ENCODE measurements at places on chromosomes 16 and 17.

DNA sequence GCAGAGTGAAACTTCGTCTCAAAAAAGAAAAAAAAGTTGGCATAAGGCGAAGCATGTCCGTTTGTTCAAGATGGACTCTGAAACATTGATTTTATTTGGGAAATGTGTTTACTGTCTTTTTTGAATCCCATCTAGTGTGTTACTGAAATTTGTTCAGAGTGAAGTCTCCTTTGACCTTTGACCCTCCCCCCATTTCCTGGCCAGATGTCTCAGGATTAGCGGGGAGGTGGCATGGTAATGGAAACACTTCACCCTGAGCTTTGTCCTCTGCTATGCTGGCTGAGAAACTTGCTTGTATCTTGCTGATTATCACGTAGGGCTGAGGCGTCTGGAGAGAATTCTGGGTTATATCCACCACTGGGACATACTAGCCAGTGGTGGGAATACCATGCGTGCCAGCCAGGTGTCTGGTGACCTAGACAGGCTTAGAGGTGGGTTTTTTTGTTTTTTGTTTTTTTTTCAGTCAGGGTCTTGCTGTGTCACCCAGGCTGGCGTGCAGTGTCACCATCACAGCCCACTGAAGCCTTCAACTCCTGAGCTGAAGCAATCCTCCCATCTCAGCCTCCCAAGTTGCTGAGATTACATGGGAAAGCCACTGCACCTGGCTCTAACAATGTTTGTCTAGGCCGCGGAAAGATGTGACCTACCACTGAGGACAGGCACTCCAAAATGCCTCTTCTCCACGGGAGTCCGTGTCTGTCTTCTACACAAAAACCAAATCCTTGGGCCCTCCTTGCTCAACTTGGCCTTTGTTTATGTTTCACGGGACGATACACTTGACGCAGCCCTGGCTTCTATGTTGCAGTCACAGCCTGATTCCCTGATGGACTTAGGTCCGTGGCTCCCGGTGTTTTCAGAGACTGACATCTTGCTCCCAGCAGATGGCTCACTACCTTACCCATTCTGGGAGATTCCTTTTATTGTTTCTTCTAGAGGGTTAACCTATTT is 6.6 kb upstream of the GALK1 start:
- no peak for DNase-seq
- peaks cover 3% of the 10 kb centered on the region for H3K36me3 ChIP-seq
- no peak overlapping the region for H3K4me3 ChIP-seq
- H3K4me1 ChIP-seq = no peaks in the 10 kb centered on the region

DNA sequence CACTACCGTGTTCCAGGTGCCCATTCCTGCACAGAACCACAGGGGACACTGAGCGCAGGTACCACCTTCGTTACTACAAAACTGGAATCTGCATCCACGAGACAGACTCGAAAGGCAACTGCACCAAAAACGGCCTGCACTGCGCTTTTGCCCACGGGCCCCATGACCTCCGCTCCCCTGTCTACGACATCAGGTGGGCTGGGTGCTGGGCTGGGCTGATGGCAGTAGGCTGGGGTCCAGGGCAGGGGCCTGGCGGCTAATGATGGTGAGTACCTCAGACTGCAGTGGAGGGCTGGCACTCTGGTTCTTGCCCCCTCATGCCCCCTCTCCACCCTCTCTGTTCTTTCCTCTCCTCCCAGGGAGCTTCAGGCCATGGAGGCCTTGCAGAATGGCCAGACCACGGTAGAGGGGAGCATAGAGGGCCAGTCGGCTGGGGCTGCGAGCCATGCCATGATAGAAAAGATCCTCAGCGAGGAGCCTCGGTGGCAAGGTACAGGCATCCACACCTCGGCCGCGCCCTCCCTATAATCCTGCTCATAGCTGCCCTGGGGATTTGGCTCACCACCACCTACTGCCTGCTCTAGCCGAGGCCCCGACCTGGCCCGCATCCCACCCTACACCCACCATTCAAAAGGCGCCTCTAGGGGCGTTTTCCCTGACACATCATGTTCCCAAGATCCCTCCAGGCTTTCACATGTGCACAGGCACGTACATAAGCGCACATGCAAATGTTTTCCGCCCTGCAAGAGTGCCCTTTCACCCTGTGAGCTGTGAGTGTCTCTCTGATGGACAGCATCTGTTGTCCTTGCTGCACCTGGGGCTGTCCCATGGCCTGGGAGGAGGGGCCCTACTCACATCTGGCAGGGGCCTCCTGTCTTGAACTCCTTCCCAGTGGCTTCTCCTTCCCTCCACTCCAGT is 27.7 kb downstream of the UNK start:
- H3K4me1 ChIP-seq = no peaks in the 10 kb centered on the region
- H3K27ac ChIP-seq = no peak overlapping the region
- H3K36me3 ChIP-seq = peaks cover 46% of the 10 kb centered on the region
- H3K4me3 ChIP-seq = no peak overlapping the region

DNA sequence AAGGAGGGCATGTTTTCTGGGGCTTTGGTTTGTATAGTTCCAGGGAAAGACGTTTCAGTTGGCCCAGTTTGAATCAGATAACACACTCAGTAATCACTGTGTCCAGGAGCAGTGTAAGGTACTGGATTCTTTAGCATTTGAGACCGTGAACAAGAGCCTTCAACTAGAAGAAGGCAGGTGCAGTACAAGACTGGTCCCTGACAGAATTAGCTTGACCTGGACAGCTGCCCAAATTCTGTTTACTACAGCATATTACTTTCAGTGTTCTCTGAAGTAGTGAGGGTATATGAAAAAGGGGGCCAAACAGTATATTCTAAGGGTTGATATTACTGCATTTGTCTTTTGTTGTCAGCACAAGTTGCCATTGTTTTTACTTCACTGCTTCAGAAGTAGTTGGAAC is 81.3 kb downstream of the COX10 start:
- H3K4me1 ChIP-seq = no peaks in the 10 kb centered on the region
- H3K4me3 ChIP-seq = no peak overlapping the region
- H3K27me3 ChIP-seq = no peaks in the 10 kb centered on the region

- DNase-seq = no peak
- H3K27ac ChIP-seq = no peak within 1 kb of the TSS
- H3K36me3 ChIP-seq = no peaks in the 10 kb centered on the region
- H3K4me3 ChIP-seq = peak within 1 kb of the TSS; percentile 53
- H3K4me1 ChIP-seq = peaks cover 1% of the 10 kb centered on the region
- peaks cover 13% of the 10 kb centered on the region for H3K27me3 ChIP-seq
Measured at GRCh38 chr17:68600931-68601564, at the start of gene FAM20A. Gene FAM20A (minus strand): TSS chr17:68601367. CDS start chr17:68600666, 701 bp downstream.

GRCh38 chr17:70295731-70296130 is 126.4 kb downstream of the KCNJ2 start:
- DNase-seq = no peak
- no peaks in the 10 kb centered on the region for H3K36me3 ChIP-seq
- no peaks in the 10 kb centered on the region for H3K27me3 ChIP-seq
- H3K27ac ChIP-seq = no peak overlapping the region
- no peak overlapping the region for H3K4me3 ChIP-seq

DNA sequence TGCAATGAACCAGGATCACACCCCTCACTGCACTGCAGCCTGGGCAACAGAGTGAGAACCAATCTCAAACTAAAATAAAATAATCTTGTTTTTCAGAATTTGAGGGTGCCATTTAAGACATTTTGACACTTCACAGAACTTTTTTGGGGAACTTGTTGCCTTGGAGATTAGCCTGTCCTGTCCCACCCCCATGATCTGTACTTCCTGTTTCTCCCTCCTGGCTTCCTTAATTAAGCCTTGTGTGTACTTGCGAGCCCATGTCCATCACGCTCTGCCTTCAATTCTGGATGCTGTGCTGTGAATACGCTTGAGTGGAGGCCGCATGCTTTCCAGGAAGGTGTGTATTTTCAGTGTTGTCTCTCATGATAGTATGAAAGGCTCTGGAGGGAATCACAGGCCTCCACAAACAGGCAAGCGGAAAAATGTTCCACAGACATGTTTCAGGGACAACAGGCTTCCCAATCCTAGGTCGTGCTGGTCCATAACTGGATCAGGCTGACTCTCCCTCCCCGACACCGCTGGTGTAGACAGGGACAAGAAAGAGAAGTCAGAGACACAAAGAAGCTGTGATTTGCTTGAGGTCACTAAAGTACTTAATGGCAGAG is 56.9 kb downstream of the NOS2 start:
- H3K36me3 ChIP-seq = no peaks in the 10 kb centered on the region
- H3K27me3 ChIP-seq = no peaks in the 10 kb centered on the region
- H3K4me1 ChIP-seq = peaks cover 1% of the 10 kb centered on the region
- no peak for DNase-seq
- H3K4me3 ChIP-seq = no peak overlapping the region
- no peak overlapping the region for H3K27ac ChIP-seq

- no peaks in the 10 kb centered on the region for H3K27me3 ChIP-seq
- no peak for DNase-seq
- H3K27ac ChIP-seq = no peak overlapping the region
Measured at GRCh38 chr17:20008242-20009051, 712 bp upstream of the SPECC1 start.

DNA sequence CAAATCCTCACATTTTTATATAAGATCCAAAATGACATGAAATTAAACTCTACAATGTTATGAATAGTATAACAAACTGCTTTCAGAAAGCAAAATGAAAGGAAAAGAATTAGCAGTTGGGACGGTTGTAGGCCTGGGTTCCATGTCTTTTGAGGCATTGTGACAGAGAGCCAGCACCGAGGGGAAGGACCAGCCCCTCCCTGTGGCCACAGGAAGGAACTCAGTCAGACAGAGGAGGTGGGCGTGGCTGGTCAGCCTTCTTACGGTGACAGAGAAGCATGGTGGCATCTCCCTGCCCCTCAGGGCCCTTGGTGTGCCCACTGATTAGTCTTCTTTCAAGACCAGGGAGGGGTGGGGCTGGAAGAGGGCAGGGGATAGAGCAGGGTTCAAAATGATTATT is 5.7 kb downstream of the ZNF319 start:
- H3K4me1 ChIP-seq = peaks cover 2% of the 10 kb centered on the region
- DNase-seq = no peak
- no peak overlapping the region for H3K27ac ChIP-seq

GRCh38 chr17:79789943-79790804 is 6.7 kb downstream of the CBX8 start:
- H3K4me3 ChIP-seq = peak overlapping the region; percentile 15
- H3K27me3 ChIP-seq = peaks cover 50% of the 10 kb centered on the region
- H3K36me3 ChIP-seq = peaks cover 1% of the 10 kb centered on the region

DNA sequence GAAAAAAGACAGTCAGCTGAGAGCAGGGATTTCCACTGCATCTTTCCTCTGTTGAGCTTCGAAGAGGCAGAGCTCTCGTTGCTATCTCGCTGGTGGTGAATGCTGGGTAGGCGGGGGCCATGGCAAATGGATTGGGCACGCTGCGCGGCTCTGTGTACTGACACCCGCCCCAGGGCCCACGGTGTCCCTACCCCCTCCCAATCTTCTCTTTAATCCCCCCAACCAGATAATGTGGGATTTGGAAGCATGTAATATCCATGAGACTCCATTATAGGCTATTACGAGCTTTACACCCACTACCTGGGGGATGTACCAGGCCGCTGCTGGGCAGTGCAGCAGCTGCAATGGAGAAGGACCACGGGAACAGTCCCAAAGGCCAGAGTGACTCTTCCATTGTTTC is 8.3 kb downstream of the PIPOX start:
- DNase-seq = no peak
- H3K27ac ChIP-seq = no peak overlapping the region
- H3K36me3 ChIP-seq = 0 out of 2 replicates have a peak, but pooled peaks cover 3% of the 10 kb centered on the region
- H3K27me3 ChIP-seq = no peaks in the 10 kb centered on the region

DNA sequence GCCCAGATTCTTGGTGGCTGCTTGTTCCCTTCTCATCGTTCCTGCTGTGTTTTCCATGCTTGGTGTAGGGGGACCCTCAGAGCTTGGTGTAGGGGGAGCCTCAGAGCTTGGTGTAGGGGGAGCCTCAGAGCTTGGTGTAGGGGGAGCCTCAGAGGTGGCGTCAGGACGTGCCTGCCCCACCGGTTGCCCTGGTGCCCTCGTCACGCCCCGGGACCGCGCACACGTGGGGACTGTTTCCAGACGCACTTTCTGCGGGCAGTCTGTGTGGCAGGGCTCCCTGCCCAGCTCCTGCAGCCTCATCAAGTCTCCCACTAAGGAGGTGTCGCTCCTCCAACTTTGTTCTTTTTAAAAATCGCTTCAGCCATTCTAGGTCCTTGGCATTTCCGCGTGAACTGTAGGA is 51.9 kb downstream of the WDR45B start:
- H3K4me1 ChIP-seq = peaks cover 4% of the 10 kb centered on the region
- no peaks in the 10 kb centered on the region for H3K27me3 ChIP-seq
- no peak overlapping the region for H3K27ac ChIP-seq
- peaks cover 45% of the 10 kb centered on the region for H3K36me3 ChIP-seq
- DNase-seq = no peak
- no peak overlapping the region for H3K4me3 ChIP-seq

DNA sequence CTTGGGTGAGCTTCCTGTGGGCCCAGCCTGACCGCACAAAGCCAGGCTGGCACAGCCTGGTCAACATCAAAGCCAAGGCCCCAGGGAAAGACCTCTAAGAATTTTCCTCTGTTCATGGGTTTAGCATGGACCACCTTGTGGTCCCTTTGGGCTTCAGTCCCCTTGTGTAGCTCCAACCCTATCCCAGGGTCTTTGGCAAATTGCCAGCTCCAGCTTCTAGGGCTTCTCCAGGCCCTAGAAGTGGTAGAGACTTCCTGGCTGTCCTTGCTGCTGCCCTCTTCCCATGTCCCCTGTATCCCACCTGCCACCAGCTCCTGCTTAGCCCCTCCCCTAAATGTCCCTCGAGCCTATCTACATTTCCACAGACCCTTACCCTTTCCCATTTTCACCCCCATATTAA is 9.7 kb upstream of the ITGA3 start:
- no peaks in the 10 kb centered on the region for H3K36me3 ChIP-seq
- no peaks in the 10 kb centered on the region for H3K27me3 ChIP-seq
- DNase-seq = no peak
- H3K4me3 ChIP-seq = no peak overlapping the region
- no peak overlapping the region for H3K27ac ChIP-seq

DNA sequence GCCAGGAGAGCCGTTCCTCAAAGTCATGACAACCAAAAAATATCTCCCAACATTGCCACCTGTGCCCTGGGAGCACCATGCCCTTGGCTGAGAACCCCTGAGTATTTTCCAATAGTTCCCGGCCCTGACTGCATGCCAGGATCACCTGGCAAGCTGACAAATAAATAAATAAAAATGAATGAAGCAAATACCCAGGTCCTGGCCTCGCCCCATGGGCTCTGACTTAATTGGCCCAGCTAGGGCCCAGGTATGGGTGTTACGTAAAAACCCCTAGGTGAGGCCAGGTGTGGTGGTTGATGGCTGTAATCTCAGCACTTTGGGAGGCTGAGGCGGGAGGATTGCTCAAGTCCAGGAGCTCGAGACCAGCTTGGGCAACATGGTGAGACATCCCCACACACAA is 2.7 kb upstream of the C16orf74 start:
- no peak overlapping the region for H3K27ac ChIP-seq
- H3K27me3 ChIP-seq = peaks cover 6% of the 10 kb centered on the region
- no peaks in the 10 kb centered on the region for H3K36me3 ChIP-seq
- DNase-seq = no peak
- H3K4me1 ChIP-seq = peaks cover 13% of the 10 kb centered on the region

GRCh38 chr17:81902653-81903414 is 796 bp downstream of the NPB start:
- DNase-seq = no peak
- H3K27ac ChIP-seq = no peak overlapping the region
- H3K4me1 ChIP-seq = peaks cover 3% of the 10 kb centered on the region
- H3K27me3 ChIP-seq = peaks cover 5% of the 10 kb centered on the region

- no peak overlapping the region for H3K4me3 ChIP-seq
- H3K27me3 ChIP-seq = no peaks in the 10 kb centered on the region
- peaks cover 22% of the 10 kb centered on the region for H3K4me1 ChIP-seq
- H3K27ac ChIP-seq = no peak overlapping the region
- no peaks in the 10 kb centered on the region for H3K36me3 ChIP-seq
Measured at GRCh38 chr16:74734361-74735161, 33.9 kb upstream of the MLKL start.

- no peak overlapping the region for H3K4me3 ChIP-seq
- H3K36me3 ChIP-seq = no peaks in the 10 kb centered on the region
- no peak overlapping the region for H3K27ac ChIP-seq
- peaks cover 7% of the 10 kb centered on the region for H3K4me1 ChIP-seq
- peaks cover 9% of the 10 kb centered on the region for H3K27me3 ChIP-seq
Measured at GRCh38 chr17:74448756-74449155, 16.9 kb downstream of the GPRC5C start.
